ENCODE measurements at places on chromosomes 3 and 15.

DNA sequence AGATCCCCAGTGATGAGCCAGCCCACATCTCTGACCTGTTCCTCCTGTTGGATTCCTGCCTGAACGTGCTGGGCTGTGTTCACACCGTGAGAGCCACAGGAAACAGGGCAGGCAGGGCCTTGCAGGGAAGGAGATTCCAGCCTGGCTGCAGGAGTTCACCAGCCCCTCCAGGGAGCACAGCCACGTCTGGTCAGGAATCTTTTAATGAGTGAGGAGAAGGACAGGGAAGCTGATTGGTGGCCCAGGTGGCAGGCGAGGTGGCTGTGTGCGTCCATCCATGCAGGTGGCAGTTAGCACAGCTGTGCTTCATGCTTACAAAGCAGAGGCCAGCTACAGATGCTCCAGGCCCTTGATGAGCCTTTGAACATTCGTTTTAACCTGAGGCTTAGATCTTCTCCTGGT is 10.5 kb downstream of the LRRK1 start:
- DNase-seq = no peak

DNA sequence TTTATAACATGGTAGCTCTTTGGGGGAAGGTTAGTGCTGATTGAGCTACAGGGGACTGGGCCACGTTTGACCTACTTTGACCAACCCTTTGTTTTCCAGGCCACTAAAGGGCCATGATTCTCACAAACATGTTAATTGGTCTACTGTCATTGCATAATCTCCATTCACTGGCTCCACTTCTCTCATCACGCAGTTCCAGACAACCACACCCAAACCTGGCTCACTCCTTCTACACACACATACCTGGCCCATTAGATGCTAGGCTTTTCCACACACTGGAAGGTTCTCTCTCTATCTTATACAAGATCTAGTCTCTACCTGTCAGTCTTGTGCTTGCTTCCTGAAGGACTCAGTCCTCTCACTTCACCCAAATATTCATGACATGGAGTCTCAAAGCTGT is 15.9 kb downstream of the TGM5 start:
- DNase-seq = no peak

GRCh38 chr3:157501863-157502262 is 1.4 kb downstream of the VEPH1 start:
- DNase-seq = no peak

GRCh38 chr3:140276703-140277102 is 341.7 kb downstream of the CLSTN2 start:
- no peak for DNase-seq

GRCh38 chr3:152517502-152517901 is 248.8 kb downstream of the MBNL1 start:
- no peak for DNase-seq

- no peak for DNase-seq
These were observed 32.0 kb downstream of the RNF168 start for GRCh38 chr3:196471551-196471950.

GRCh38 chr15:81043281-81043934 is 42.7 kb downstream of the TLNRD1 start:
- DNase-seq = no peak

GRCh38 chr3:12180218-12180617 is 21.5 kb upstream of the TIMP4 start:
- DNase-seq = no peak

DNA sequence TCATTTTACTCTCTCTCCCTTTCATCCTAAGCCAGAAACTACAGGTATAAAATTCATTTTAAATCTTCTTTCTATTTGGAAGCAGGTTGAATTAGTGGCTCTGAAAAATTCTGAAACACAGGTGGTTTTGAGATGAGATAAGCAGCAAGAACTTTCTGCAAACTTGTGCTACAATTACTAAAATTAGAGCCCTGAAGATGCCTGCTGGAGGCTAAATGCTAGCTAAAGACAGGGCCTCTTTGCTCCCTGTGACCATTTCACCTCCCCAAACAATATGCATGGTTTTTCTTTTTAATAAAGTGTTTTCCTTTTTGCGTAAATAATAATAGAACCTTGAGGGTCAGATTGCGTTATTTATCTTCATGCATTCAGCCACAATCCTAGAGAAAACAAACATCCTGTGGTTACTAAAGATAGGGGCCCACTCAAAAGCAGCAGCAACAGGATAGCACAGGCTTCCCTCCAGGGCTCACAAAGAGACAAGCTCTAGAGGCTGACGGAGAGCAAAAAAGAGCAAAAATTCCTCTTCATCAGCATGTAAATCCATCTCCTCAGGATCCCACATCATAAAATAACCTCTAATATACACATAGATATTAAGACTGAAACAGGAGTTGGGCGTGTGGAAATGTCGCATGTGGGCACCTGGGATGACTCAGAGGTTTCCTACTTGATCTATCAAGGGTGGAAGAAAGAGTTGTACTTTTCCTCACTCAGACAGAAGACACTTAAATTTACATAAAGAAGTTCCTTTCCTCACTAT is 26.5 kb upstream of the CP start:
- no peak for DNase-seq

DNA sequence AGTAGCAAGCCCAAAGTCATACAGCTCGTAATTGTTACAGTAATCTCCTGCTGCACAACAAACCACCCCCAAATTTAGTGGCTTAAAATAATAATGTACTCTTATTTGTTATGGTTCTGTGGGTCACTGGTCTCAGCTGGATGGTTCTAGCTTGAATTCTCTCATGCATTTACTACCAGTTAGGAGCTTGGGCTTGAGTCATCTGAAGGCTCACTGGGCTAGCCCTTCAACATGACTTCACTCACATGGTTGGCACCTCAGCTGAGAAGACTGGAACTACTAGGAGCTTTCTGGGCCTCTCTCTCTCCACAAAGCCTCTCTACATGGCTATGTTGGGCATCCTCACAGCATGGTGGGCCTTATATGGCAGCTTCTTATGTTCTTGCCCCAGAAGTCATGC is 12.5 kb downstream of the PCOLCE2 start:
- no peak for DNase-seq

DNA sequence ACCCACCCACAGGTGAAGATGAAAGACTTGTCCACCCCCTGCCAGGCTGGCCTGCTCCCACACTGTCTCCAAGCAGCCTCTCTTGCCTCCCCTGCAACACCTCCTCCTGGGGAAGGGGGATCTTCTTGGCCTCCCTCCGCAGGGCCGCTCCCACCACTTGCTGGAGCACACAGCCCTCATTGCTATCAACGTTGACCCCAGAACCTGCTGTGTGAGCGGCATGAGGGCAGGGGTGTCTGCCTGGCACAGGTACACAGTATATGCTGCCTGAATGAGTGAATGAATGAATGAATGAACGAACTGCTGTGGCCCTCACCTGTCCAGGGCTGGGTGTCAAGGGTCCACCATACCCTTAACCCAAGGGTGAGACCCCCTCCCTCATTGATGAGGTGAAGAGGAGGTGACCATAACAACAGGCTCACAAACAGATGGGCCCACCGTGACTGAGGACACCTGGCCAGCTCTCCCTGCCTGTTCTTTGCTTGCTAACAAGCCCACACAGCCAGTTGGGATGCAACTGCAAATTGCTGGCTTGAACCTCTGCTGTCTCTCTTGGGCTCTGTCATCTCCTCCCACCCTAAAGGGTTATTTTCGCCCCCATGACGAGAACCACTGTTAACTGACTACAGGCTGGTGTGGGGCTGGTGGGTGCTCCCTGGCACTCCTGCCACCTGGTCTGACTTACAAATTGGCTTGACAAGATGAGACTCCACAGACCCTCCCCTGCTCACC is 22.5 kb downstream of the SLC41A3 start:
- DNase-seq = no peak

DNA sequence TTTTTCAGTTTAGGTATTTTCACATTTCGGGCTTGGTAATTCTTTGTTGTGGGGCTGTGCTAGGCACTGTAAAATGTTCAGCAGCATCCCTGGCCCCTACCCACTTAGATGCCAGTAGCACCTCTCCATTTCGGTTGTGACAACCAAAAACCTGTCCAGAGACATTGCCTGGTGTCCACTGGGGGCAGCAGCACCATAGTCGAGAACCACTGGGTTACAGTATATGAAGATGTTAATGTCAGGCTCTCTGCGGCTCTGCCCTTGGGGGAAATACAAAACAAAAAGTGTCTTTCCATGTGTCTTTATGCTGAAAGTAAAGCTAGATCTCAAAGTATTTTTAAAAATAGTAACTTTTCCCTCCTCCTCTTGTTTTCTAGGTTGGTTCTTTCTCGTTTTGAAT is 177.2 kb downstream of the ITPR1 start:
- no peak for DNase-seq

DNA sequence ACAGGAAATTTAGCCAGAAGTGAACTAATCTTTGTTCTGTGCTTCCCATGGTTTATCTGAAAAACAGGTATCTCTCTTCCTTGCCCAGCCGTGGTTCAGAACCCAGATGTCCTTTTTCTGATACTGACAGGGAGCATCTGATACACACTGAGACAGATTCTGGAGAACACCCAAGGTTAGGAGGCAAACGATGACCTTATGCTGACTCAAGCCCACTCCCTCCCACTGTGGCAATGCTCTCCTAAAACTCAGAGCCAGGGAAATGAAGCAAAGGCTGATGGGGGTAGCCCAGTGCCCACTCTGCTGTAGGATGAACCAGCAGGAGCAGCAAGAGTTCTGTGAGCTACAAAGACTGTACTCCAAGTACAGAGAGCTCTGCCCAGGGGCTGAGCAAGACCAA is 225.1 kb downstream of the NTRK3 start:
- DNase-seq = no peak

- no peak for DNase-seq
These were observed 4.4 kb downstream of the WDR73 start for GRCh38 chr15:84649706-84650105.

DNA sequence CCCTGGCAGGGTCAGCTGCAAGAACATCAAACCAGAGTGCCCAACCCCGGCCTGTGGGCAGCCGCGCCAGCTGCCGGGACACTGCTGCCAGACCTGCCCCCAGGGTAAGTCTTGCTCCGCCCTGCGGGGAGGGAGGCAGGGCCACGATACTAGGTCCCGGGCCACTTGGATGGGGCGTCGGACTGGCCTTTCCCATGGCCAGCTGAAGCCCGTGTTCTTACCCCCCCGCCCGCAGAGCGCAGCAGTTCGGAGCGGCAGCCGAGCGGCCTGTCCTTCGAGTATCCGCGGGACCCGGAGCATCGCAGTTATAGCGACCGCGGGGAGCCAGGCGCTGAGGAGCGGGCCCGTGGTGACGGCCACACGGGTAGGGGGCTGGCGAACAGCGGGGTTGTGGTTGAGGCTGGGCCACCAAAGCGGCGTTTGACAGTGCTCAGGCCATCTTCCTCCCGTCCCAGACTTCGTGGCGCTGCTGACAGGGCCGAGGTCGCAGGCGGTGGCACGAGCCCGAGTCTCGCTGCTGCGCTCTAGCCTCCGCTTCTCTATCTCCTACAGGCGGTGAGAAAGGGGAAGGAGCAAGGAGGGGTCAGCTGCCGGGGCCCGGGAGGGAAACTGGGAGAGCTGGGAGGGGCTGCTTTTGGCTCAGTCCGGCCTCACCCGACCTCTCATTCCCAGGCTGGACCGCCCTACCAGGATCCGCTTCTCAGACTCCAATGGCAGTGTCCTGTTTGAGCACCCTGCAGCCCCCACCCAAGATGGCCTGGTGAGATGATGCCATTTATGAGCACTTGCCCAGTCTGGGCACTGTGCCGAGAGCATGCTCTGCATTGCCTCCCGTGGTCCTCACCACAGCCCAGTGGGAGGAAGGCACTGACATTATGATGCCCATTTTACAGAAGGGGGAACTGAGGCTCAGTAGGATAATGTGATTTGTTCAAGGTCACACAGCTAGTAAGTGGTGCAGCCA is 1.7 kb downstream of the CHRD start:
- no peak for DNase-seq

GRCh38 chr15:38842226-38842625 is 277.6 kb upstream of the RASGRP1 start:
- no peak for DNase-seq

DNA sequence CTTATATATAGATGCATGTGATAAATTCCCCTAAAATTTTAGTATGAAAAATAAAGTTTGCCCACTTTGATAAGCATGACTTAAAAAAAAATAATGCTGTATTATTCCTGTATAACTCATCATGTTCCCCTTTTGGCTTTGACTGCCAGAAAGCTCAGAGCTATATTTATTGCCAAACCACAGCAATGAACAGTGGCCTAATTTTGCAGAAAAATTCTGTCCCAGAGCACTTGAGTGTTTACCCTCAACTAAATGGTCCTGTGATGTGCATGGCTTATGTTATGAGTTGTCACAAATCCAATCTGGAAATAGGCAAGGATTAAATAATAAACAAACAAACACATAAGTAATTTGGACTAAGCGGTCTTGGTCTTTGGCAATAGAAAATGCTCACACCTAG is 276.7 kb downstream of the SLC9A9 start:
- no peak for DNase-seq

DNA sequence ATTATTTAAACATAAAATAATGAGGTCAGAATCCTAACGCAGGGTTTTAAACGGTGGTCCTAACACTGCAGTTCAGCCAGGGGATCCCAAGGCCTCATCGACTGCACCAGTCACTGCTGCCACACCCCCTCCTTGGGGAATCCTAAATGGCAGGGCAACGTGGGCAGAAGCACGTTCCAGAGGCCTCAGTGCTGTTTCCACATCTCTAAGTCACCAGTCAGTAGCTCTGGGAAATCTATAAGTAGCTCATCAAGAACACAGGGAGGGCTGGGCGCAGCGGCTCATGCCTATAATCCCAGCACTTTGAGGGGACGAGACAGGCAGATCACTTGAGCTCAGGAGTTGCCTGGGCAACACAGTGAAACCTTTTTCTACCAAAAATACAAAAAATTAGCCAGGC is 47.5 kb downstream of the PRTG start:
- no peak for DNase-seq

GRCh38 chr15:65174509-65174908 is 10.6 kb downstream of the CLPX start:
- no peak for DNase-seq

GRCh38 chr3:148372206-148372875 is 325.4 kb upstream of the AGTR1 start:
- DNase-seq = no peak

- DNase-seq = no peak
These were observed 243.9 kb upstream of the UMPS start for GRCh38 chr3:124486324-124486723.

DNA sequence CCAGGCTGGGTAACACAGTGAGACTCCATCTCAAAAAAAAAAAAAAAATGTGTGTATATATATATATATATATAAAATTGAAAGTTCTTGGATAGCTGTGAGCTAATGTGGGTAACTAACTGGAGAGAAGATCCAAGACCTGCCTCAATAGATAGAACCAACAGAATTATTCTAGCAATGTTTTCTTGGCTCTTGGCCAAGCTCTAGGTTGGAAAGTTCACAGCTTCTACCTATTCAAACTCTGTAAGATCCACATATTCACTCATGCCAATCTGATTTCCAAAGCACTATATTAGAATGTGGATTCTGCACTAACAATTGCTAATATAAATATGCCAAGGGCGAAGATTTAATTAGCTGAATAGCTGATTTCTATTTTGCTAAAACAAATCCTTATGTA is 29.8 kb upstream of the CMTM6 start:
- no peak for DNase-seq

- DNase-seq = peak; percentile 65
These were observed at the start of gene SNX33 for GRCh38 chr15:75647370-75648155. Gene SNX33 (plus strand): TSS chr15:75647912. CDS start chr15:75649103, 1,191 bp downstream.

Measured in activated CD4-positive, CD25-positive, alpha-beta regulatory T cell treated with anti-CD3 and anti-CD28 coated beads, Interleukin-2, amount 50 U/mL, for 72 hours (primary cell).